ENCODE measurements at places on chromosomes 7 and 10. TPM values are rescaled to one million over a fixed set of nuclear protein-coding genes. Genes with fewer than 3 reads are reported as not detected.

- no peak for DNase-seq
Measured at GRCh38 chr10:93403152-93404047, 78.7 kb downstream of the MYOF start.

DNA sequence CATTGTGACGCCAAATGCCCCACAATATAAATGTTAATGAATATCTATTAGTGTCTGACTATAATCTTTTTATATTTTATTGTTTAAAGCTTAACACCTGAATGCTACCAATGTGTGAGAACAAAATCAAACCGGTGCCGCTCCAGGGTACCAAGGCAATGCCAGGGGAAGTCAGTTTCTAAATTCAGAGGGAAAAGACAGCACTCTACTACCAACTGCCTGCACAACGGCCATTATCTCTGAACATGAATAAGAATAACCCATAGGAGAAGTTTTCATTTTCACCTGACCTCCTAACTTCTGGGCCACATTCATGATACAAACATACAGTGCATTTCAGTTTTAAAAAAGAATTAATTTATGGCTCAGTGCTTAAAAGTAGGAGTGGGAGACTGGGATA, 21.7 kb downstream of the USP6NL start:
- DNase-seq: no peak

GRCh38 chr10:23779301-23779700, 340.4 kb downstream of the OTUD1 start:
- DNase-seq: no peak

EGR2 gene
- total RNA-seq: 3.3 TPM

SP8 gene
- not detected for total RNA-seq

DNA sequence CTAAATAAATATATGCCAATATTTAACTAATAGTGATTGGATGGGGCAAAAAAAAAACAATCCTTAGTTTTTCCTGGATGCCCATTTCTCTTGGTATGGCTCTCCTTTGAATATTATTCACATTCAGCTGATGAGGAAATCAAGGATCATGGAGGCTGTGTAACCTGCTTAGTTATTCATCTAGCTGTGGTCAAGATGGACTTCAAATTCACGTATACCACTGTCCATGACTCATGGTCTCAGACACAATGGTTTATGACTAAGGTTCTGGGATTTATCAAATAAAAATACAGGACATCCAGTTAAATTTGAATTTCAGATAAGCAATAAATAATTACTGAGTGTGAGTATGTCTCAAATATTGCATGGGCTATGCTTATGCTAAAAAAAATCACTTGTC, 191.5 kb upstream of the CELF2 start:
- DNase-seq: no peak

DNA sequence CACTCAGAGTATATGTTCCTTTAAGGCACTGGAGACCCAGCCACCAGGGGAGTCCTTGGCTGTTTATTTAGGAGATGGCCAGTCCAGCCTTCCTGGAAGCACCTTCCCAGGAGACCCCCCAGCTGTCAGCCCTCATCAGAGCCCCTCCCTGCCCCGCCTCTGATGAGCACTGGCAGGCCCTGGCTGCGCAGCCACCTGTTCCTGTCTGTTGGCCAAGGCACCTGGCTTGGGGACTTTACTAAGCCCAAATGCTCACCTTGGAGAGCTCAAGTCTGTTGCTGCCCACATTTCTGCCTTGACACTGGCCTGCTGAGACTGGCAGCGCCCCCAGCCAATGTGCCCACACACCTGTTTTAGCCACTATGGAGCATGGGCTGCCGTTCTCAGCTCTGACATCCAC, 124.7 kb downstream of the ELMO1 start:
- no peak for DNase-seq

- DNase-seq: no peak
Measured at GRCh38 chr7:29315892-29316270, 121.3 kb downstream of the CHN2 start.

MYH16 gene
- not detected for total RNA-seq

TMEM178B gene
- 0.95 TPM for total RNA-seq

DNA sequence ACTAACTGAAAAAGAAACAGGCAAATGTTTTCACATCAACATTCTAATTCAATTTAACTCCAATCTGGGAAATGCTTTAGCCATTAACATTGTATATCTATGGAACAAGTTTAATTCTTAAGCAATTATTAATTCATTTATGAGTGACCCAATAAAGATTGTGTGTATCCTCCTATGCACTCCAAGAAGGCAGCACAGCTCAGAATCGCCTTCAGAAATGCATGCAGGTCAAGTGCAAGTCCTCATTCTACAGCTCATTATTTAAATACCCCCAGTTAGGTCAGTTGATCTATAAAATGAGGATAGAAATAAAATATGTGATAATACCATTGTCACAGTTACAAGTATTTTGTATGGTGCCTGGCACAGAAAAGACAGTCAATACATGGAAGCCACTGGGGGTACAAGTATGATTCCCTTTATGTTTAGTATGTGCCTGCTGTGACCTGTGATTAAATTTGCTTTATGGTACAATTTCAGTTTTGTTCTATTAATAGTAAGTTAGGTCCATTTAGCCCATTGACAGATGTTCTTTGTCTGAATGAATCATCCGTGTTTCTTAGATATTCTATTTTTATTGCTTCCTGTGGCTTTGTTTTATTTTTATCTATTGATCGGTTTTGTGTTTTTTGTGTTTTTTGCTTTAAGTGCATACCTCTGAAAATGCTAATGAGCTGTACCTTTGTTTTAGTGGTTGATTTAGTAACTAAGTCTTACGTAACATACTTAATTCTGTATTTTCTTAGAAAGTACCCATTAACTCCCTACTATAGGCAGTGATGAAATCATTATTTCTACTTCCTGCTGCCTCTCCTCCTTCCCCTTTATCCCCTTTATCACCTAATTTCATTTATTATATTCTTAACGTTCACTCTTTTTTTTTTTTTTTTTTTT, 42.8 kb downstream of the CPXM2 start:
- no peak for DNase-seq

GRCh38 chr7:157910446-157910845, 573.6 kb downstream of the DNAJB6 start:
- no peak for DNase-seq

DNA sequence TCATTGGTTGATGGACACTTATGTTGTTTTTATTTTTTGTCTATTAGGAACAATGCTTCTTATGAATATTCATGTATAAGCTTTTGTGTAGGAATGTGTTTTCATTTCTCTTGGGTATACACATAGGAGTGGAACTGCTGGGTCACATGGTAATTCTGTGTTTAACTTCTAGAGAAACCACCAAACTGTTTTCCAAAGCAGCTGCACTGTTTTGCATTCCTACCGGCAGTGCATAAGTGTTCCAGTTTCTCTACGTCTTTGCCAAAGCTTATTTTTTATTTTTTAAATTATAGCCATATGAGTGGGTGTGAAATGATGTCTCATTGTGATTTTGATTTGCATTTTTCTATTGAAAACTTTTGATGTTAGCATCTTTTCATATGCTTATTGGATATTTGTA, 51.3 kb downstream of the ADK start:
- no peak for DNase-seq

NODAL gene
- total RNA-seq: 0.27 TPM

CALY gene
- total RNA-seq: not detected

DNA sequence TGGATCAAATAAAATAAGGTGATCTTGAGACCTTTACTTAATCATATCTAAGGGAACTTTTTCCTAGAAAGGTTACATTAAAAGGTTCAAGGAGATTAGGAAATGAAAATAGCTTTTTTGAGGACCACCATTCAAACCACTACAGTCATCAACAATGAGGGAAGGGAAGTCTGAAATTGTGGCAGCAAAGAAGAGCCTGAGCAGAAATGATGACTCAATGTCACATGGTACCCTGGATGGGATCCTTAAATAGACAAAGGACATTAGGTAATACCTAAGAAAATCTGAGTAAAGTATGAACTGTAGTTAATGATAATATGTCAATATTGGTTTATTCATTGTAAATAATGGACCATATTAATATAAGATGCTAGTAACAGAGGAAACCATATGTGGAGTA, 236.0 kb downstream of the SEMA3D start:
- no peak for DNase-seq

NANOS1 gene
- total RNA-seq: 5.4 TPM

- DNase-seq: no peak
Measured at GRCh38 chr7:45944058-45944457, 23.0 kb upstream of the IGFBP3 start.

DNA sequence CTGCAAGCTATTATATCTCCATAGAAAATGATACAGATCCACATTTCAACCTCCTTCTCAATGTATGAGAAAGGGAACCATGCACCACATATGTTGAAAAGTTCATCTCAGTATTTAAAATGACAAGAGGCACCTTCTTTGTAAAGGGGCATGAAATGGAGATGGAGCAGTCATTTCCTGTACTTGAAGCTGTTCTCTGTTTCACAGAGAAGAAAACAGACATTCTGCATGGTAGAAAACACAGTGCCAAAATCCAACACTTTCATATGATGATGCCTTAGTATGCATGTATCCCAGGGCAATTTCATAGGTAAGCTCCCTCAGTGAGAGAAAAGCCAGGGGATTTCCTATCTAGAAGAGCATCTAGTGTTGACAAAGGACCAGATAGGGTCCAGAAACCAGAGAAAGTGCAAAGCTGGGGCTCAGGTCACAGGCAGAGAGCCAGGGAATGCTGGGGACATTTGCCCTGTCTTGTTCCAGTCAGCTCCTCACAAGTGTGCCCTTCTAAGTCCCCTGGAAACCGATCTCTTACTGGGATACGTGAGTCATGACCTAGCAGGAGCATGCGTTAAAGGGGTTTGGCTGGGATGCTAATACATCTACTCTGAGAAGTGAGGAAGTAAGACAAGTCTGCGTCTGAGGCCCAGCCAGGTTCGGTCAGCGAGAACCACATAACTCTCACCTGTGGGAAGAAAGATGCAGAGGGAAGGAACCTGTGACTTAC, 118.7 kb downstream of the ICA1 start:
- no peak for DNase-seq

- DNase-seq: no peak
Measured at GRCh38 chr10:22259280-22259679, 41.5 kb upstream of the EBLN1 start.

DNA sequence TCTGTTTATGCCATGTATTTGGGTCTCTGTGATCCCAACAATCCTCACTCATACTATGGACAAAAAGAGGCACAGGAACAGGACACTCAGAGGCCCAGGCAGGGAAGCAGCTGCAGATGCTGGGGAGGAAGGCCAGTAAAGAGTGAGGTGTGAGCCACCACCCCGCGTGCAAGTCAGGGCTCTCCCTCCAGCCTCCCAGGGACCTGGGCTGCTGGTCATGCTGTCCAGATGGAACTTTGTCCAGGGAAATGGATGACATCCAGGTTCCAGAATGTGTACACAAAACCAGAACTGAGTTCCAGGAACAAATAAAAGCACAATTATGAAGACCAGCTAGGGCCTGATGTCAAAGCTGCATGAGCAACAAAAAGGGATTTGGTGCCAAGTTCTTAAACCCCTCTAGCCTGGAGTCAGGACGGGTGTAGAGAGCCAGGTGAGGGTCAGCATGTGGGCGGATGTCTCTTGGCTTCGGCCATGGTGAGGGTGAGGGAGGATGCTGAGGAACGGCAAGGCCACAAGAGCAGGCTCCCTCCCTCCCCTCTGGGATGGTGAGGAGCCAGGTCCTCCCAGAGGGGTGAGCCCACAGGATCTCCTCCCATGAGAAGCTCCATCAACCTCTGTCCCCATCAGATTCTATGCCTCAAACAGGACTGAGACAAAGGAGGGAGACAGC, 739.7 kb downstream of the PARD3 start:
- no peak for DNase-seq

FBXL15 gene
- total RNA-seq: 24.0 TPM

DNA sequence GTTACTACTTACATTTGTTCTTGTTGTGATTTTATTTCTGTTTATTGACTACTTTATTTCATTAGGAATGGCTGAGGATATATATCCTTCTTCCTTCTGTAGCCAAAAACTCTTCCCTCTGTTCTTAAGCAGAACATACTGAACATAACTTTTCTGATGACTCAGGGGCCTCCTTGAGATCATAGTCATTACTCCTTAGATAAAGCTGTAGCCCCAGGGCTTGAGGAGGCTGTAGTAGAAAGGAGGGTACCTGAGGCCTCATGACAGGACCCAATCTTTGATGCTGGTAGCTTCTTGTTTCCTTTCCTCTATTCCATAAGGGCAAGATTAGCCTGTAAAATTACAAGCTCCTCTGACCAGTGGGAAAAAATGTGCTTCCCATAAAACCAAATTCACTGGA, 41.2 kb upstream of the FGFR2 start:
- DNase-seq: no peak

TPST1 gene
- 25.4 TPM for total RNA-seq

DNA sequence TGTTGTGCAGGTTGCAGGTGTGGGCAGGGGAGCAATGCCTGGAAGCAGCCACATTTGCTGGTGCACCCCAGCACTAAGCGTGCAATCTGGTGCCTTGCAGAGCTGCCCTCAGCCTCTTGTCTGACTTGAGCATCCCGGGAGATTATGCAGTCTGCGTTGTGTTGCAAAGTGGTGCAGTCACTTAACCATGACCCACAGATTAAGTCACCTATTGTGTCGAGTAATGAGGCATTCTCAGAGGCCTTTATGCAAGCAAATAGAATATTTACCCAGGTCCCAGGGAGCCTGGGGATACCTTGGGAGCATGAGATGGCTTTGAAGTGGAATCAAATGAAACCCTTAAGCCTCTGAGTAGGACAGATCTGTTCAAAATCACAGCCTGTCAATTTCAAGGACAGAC, 529.0 kb downstream of the TYW1 start:
- DNase-seq: no peak

DNA sequence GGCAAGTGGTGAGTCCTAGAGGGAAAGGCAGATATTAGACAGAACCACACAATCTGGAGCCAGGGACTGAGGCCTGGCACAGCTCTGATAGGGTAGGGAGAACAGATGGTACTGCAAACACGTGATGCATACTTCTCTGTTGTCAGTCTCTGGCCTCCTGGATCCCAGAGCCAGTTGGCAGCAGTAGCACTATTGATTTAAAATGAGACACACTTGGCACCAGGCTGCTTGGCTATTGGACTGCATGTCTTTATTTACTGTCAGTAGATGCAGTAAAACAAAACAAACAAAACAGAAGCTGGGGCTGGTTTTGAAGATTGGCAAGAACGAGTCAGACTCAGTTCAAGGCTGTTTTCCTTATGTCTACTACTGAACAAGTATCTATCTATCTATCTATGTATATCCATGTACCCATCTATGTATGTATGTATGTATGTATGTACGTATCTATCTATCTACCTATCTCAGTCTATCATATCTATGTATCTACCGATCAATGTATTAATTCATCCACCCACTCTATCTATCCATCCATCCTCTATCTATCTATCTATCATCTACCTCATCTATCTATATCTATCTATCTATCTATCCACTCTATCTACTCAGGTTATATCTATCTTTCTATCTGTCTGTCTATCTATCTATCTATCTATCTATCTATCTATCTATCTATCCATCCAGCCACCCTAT, 23.4 kb upstream of the MGAM2 start:
- DNase-seq: no peak

HSPB1 gene
- 1,835 TPM for total RNA-seq

NKX1-2 gene
- total RNA-seq: not detected

Data from thoracic aorta (tissue), 2 donors.